ENCODE measurements at places on chromosomes 11 and 22. TPM values are rescaled to one million over a fixed set of nuclear protein-coding genes. Genes with fewer than 3 reads are reported as not detected.
A peak's percentile ranks its signal among the peaks of the same experiment; 100 is the strongest.

The ASPHD2 gene
- 0.19 TPM for total RNA-seq

The PPP1R14B gene
- total RNA-seq: 129 TPM

The TRPC6 gene
- total RNA-seq: 0.19 TPM

The AMBRA1 gene
- 14.8 TPM for total RNA-seq

The DAGLA gene
- 4.3 TPM for total RNA-seq

GRCh38 chr11:28798286-28798685 is 690.1 kb downstream of the METTL15 start:
- DNase-seq: no peak

DNA sequence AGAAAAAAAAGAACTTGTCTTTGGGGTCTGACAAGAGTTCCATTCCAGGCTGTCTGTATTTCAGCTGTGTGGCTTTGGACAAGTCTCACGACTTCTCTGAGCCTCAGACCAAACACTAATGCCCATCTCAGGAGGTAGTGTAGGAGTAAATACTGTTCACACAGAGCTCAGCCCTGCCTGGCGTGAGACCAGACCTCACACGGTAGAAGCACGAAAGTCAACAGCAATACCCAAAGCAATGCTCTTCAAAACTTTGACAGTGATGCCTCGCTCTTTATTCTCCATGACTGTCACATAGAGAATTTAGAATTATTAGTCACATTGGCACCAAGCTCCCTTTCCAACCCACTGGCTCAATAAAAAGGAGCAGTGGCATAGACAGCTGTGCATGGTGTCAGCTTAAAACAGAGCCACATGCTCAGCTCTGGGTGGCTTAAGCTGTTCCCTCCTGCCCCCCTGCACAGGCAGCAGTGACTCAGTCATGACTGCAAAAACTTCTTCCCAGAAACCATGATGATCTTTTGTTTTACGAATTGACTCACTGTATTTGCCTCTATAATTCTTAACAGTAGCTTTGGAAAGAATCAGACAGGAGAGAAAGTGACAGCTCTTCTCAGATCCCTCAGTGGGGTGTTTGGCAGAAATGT is 74.0 kb upstream of the PHF21B start:
- no peak for DNase-seq

DNA sequence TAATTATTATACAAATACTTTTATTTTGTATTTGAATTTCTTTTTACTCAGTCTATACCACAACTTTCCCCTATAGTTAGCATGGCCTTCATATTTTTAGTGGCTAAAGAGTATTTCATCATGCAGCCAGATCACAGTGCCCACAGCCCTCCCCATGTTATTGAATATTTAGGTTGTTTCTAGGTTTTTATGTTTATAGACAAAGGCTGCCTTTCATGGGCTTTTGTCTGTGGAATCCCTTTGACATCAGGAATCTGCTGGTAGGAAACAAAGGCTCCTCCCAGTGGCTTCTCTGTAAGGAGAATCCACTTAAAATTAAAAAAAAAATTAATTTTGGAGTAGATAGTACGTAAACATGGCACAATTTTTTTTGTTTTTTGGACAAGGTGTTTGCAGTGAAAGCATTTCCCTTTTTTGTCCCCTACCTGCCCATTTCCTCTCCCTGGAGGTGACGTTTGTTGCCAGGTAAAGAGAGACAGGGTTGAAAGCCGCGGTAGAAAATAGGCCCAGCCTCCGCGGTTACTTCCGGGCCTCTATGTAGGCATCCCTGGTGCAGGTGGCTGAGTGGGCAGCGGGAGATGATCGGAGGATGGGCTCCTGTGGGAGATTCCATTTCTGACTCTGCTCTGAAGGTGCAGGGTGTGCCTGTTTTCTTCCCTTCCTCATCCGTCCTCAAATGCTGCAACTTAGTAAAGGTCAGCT is 82.2 kb upstream of the OR4B1 start:
- no peak for DNase-seq

- DNase-seq: no peak
These were observed 15.0 kb downstream of the NEAT1 start for GRCh38 chr11:65437436-65438227.

DNA sequence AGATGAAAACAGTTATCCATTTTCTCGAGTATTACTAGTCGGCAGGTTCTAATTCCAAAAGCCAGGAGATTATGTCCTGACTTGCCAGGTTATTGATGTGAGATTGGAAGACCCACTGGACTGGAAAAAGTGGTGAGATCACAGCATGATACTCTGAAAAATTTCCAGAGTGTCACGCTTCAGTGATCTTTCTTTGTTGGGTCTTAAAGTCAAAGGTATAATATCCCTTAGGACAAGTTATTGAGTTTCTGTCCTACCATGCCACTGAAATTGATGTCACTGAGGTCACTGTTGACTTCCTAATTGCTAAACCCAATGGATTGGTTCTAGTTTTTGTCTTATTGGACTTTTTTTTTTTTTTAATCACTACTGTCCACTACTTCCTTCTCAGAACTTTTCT is 104.5 kb upstream of the GRAMD1B start:
- no peak for DNase-seq

DNA sequence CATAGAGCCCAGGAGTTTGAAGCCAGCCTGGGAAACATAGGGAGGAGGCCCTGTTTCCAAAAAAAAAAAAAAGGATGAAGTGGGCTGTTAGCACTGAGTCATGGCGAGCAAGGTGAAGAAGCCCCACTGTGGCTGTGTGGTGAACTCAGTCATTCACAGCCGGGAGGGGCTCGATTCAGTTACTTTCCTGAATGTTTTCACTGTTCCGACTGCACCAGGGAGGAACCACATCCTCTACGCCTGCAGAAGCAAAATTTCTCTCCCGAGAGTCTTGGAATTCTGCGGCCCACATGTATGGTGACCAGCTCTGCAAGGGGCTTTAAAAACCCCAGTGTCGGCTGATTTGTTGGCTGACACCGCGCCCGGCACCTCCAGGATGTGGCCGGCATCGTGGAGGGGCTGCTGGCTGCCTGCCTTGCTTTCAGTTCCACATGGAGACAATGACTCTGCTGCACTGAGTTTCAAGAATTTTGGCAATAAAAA is 27.8 kb upstream of the GRAMD4 start:
- peak; percentile 82 for DNase-seq

- DNase-seq: no peak
These were observed 21.4 kb downstream of the TUB start for GRCh38 chr11:8102296-8102915.

DNA sequence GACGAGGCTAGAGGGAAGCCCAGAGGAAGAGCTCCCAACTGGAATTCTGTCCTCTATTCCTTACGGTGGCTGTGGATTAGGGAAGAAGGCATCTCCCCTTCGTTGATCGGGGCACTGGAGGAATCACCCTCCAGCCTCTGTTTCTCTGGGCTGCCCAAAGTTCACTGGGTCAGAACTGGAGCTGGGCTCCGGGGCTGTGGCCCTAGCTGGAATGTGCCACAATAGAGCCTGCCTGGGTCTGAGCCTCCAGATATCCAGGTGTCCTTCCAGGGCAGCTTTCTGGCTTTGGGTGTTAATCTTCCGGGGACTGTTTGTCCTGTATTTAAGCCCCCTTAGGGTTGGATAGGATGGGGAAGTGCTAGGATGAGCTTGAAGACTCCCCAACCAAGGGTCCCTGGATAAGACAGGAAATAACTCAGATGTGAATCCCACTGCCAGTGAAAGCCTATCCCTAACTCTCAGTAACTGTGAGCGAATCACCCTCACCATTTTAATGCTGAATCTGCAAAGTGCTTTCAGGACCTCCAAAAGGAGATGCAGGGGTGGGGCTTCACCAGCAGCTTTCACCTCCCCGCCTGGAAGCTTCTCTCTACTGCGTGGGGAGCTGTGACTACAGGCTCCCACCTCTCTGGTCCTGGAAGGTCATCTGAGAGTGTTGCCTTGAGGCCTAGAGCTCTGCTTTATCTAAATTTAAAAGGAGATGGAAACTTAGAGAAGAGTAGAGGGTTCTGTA is 9.5 kb downstream of the YPEL4 start:
- DNase-seq: no peak

DNA sequence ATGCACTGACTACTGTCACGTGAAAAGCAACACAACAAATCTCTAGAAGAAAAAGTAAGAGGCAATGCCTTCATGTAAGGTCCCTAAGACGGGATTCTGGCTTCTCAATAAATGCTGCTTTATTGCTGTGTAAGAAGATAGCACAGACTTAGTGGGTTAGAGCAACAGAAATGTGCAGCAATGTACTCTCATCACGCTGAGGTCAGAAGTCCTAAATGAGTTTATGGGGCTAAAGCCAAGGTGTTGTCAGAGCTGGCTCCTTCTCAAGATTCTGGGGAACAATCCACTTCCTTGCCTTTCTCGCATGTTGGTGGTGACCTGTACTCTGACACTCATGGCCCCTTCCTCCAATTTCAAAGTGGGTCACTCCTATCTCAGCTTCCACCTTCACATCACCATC is 93.4 kb downstream of the SHANK2 start:
- DNase-seq: no peak

Measured in Right ventricle myocardium inferior (tissue), 1 donor.